MG63 (cell line): ENCODE measurements at places on chromosomes 4 and X. TPM values are rescaled to one million over a fixed set of nuclear protein-coding genes. Genes with fewer than 3 reads are reported as not detected.

Gene GK2
- not detected in 2 replicates for total RNA-seq

Gene MID2
- 2.2 and 2.4 TPM in 2 replicates for total RNA-seq

Gene SSX4
- not detected in 2 replicates for total RNA-seq

Gene IDH3G
- 48.7 and 75.2 TPM in 2 replicates for total RNA-seq

Gene MYL5
- 1.2 TPM in 1 of 2 replicates, not detected in the other for total RNA-seq

Gene GPRASP3
- 0.95 and 1.9 TPM in 2 replicates for total RNA-seq

Gene VSIG4
- not detected in 2 replicates for total RNA-seq

Gene BEND4
- 0.12 and 0.16 TPM in 2 replicates for total RNA-seq

Gene SPANXN3
- not detected in 2 replicates for total RNA-seq

Gene FAM241A
- total RNA-seq, result 1.2 and 3.7 TPM in 2 replicates

Gene FRG2
- total RNA-seq, result not detected in 2 replicates

Gene KCNE5
- 0.53 TPM in 1 of 2 replicates, not detected in the other for total RNA-seq

Gene ARHGAP4
- total RNA-seq, result 0.07 and 2.4 TPM in 2 replicates

Gene DOK7
- total RNA-seq, result 7.1 and 9.6 TPM in 2 replicates

Gene SLC39A8
- total RNA-seq, result 2.1 and 5.5 TPM in 2 replicates

Gene ATP11C
- total RNA-seq, result 33.0 and 38.2 TPM in 2 replicates

Gene ALAS2
- total RNA-seq, result not detected in 2 replicates

Gene PRKG2
- total RNA-seq, result 2.0 and 2.1 TPM in 2 replicates

Gene C4orf50
- total RNA-seq, result not detected in 2 replicates

Gene FAM53A
- total RNA-seq, result 2.6 and 4.0 TPM in 2 replicates

Gene UCP1
- not detected in 2 replicates for total RNA-seq

Gene GRK4
- 2.6 and 3.7 TPM in 2 replicates for total RNA-seq

Gene HMX1
- total RNA-seq, result 7.5 and 17.5 TPM in 2 replicates

Gene DGKK
- total RNA-seq, result not detected in 2 replicates

Gene MAGEA11
- not detected in 2 replicates for total RNA-seq

Gene VCX2
- total RNA-seq, result not detected in 2 replicates

Gene PAGE5
- not detected in 2 replicates for total RNA-seq

Gene NSUN7
- total RNA-seq, result not detected in 2 replicates

Gene SEC24D
- 19.2 and 26.6 TPM in 2 replicates for total RNA-seq

Gene IBSP
- total RNA-seq, result not detected in 2 replicates

Gene BEND2
- not detected in 2 replicates for total RNA-seq

Gene ARSJ
- total RNA-seq, result 41.8 and 60.1 TPM in 2 replicates

Gene TMSB15B
- 8.6 and 44.0 TPM in 2 replicates for total RNA-seq

Gene ADRA2C
- 2.3 and 7.8 TPM in 2 replicates for total RNA-seq

Gene GPRIN3
- total RNA-seq, result not detected in 2 replicates

Gene RENBP
- not detected in 2 replicates for total RNA-seq

Gene STK32B
- total RNA-seq, result not detected in 2 replicates

Gene TRIML2
- total RNA-seq, result not detected in 2 replicates

Gene DUSP21
- total RNA-seq, result not detected in 2 replicates

Gene MAGEA2
- total RNA-seq, result not detected in 2 replicates

Gene NEXMIF
- total RNA-seq, result not detected in 2 replicates

Gene PARM1
- total RNA-seq, result not detected in 2 replicates

Gene SPANXD
- total RNA-seq, result not detected in 2 replicates
